ENCODE measurements at places on chromosomes 12 and 14.

DNA sequence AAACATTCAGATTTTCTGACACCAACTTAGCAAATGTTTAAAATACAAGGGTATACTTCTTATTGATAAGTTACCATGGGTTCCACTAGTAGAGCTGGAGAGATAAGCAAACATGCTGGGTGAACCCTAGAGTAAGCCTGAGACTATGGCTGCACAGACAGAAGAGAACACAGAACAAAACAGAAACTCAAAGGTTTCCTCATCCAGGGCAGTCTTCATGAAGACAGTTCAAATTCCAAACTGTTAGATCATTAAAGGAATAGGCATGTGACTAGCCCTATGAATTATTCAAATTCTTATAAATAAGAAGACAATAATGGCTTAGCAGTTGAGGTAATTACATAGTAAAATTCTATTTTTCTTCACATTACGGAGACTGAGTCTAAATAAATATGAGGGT lies 28.1 kb downstream of the BTBD7 start:
- H3K4me1 ChIP-seq = no peaks in the 10 kb centered on the region
- no peak for DNase-seq
- no peak overlapping the region for H3K4me3 ChIP-seq
- H3K27me3 ChIP-seq = no peaks in the 10 kb centered on the region

GRCh38 chr12:49121047-49121696 lies 10.0 kb downstream of the TUBA1B start:
- H3K27me3 ChIP-seq = no peaks in the 10 kb centered on the region
- no peak overlapping the region for H3K4me3 ChIP-seq
- no peak overlapping the region for H3K27ac ChIP-seq
- no peaks in the 10 kb centered on the region for H3K4me1 ChIP-seq
- DNase-seq = no peak

DNA sequence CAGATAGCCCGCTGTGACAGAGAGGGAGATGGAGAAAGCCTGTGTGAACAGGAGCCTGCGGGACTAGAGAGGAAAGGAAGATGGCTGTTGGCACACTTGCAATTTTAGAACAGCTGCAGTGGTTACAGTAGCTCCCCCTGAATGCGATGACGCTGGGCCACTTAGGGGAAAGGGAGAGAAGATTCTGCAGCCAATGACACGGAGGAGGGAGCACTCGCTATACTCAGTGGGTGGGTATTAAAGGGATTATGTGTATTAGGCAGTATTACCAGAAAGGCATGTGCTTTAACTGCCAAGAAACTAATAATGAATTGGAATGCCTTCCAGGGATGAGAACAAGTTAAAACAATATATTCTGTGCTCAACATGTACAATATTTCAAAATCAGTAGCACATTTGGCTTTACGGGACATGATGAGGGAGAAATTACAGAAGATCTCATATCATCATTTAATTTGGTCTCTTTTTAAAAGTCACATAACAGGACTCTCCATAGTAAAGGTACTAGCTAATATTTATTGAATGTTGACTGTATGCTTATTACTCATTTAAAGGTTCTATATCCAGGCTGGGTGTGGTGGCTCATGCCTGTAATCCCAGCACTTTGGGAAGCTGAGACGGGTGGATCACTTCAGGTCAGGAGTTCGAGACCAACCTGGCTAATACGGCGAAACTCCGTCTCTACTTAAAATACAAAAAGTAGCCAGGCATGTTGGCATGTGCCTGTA lies 35.9 kb upstream of the FOS start:
- no peak overlapping the region for H3K4me3 ChIP-seq
- H3K27me3 ChIP-seq = no peaks in the 10 kb centered on the region
- no peaks in the 10 kb centered on the region for H3K36me3 ChIP-seq
- DNase-seq = peak; percentile 29
- peaks cover 16% of the 10 kb centered on the region for H3K4me1 ChIP-seq

DNA sequence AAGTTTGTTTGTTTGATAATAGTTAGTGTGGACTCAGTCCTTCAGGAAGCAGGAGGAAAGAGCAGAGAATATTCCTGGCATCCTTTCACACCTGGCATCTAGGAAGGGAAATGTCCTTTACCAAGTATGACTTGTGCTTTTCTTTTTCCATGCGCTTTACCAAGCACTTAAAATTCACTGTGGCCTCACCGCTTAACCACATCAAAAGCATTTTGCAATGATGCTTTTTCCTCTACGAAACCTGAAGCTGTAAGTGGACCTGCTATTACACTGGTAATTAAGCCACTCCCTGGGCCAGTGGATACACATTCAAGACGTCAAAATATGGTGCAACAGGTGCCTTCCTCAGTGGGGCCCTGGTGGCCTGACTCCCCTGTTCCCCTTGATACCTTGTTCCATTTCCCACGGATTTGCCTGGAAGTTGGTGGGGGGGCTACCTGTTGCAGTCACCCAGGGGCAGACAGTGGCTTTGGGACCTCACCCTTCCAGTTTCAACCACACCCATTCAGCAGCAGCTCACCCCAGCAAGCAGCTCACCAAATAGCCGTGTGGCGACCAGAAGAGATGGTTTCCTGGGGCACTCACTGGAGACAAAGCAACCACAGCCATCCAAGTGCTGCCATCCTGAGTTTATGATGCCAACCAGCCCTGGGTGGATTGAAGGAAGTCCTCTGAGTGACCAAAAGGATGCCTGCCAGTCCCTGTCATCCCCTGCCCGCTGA lies 14.2 kb upstream of the FZD10 start:
- DNase-seq = peak; percentile 44
- peaks cover 34% of the 10 kb centered on the region for H3K27me3 ChIP-seq
- no peak overlapping the region for H3K4me3 ChIP-seq

DNA sequence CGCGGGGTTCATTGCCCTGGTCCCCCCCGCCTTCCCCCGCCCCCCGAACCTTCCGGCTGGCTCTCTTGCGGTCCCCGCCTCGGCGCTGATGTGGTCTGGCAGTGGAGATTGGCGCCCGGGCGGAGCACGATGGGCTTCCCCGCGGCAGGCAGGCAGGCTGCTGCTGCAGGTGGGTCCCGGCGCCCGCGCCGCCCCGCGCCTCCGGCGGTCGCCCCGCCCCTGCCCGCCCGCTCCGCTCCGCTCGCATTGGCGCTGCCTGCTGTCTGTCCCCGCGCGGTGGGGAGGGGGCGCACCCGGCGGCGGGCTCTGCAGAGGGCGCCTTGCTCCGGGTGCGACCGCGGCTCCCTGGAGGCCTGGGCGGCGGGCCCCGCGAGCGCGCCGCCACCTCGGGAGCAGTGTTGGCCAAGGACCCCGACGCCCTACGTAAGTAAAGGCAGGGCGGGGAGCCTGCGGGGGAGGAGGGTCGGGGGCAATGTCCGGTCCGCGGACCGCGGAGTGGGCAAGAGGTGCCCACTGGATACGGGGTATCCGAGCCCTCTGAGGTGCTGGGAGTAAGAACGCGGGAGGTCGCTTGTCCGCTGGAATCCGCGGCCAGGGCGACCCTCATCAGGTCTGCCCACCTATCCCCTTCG lies at the start of gene AKAP5:
Gene AKAP5, plus strand, starts transcription at position 309 of the 632 bp plus-strand sequence. CDS start 2,896 bp downstream, outside the sequence.
- peaks cover 16% of the 10 kb centered on the region for H3K36me3 ChIP-seq
- DNase-seq = peak; percentile 87
- H3K27me3 ChIP-seq = no peaks in the 10 kb centered on the region

Measured in DND-41 (cell line).